ENCODE measurements at places on chromosomes 5 and 9. TPM values are rescaled to one million over a fixed set of nuclear protein-coding genes. Genes with fewer than 3 reads are reported as not detected.

- no peak for DNase-seq
- no peaks in the 10 kb centered on the region for H3K4me1 ChIP-seq
- no peaks in the 10 kb centered on the region for H3K36me3 ChIP-seq
- H3K4me3 ChIP-seq = no peak overlapping the region
Observed at GRCh38 chr9:136142414-136142796, 23.7 kb upstream of the TMEM250 start.

- H3K27ac ChIP-seq = no peak overlapping the region
- H3K4me3 ChIP-seq = no peak overlapping the region
- no peak for DNase-seq
- H3K27me3 ChIP-seq = peaks cover 50% of the 10 kb centered on the region
- H3K4me1 ChIP-seq = peaks cover 7% of the 10 kb centered on the region
- H3K36me3 ChIP-seq = no peaks in the 10 kb centered on the region
Observed at GRCh38 chr9:126638571-126639132, 24.9 kb downstream of the LMX1B start.

GRCh38 chr9:34459941-34460340 lies 1.3 kb downstream of the DNAI1 start:
- no peak overlapping the region for H3K4me3 ChIP-seq
- no peak for DNase-seq
- no peak overlapping the region for H3K27ac ChIP-seq

GRCh38 chr5:39650008-39650762 lies 225.4 kb upstream of the DAB2 start:
- no peak overlapping the region for H3K27ac ChIP-seq
- peaks cover 6% of the 10 kb centered on the region for H3K4me1 ChIP-seq
- no peaks in the 10 kb centered on the region for H3K36me3 ChIP-seq
- no peak overlapping the region for H3K4me3 ChIP-seq
- DNase-seq = no peak

GRCh38 chr9:126695186-126695585 lies 81.5 kb downstream of the LMX1B start:
- no peak overlapping the region for H3K27ac ChIP-seq
- no peak for DNase-seq
- H3K36me3 ChIP-seq = no peaks in the 10 kb centered on the region
- no peaks in the 10 kb centered on the region for H3K4me1 ChIP-seq
- H3K27me3 ChIP-seq = peaks cover 4% of the 10 kb centered on the region

DNA sequence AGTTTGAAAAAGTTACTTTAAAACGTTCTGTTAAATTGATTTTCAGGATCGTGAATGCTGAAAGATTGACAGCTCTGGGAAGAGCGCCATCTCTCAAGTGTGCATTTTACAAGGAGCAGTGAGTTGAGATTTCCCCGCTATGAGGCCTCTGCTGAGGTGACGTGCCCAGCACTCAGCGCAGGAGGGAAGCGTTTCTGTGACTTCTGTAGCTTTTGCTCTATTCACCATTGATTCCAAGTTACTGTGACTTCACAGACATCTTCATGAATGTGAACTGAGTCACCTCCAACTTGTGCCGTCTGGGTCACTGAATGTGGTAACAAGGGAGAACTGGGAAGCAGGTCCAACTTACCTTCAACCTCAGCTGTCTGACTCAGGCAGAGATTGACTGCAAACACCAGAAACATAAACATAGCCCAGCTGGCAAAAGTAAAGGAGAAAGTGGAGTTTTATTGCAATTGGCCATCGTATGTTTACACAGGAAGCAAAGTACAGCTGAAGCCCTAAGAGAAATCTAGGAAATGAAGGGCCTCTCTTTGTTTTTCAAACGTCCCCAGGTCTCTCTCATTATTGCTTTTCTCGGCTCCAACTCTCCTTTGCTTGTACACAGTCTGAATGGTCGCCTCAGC lies 428.8 kb upstream of the CLINT1 start:
- no peaks in the 10 kb centered on the region for H3K4me1 ChIP-seq
- no peaks in the 10 kb centered on the region for H3K36me3 ChIP-seq
- H3K27me3 ChIP-seq = no peaks in the 10 kb centered on the region
- no peak for DNase-seq

GRCh38 chr9:37149666-37150308 lies 29.4 kb downstream of the ZCCHC7 start:
- no peak overlapping the region for H3K4me3 ChIP-seq
- peaks cover 30% of the 10 kb centered on the region for H3K4me1 ChIP-seq
- H3K36me3 ChIP-seq = peaks cover 42% of the 10 kb centered on the region

DNA sequence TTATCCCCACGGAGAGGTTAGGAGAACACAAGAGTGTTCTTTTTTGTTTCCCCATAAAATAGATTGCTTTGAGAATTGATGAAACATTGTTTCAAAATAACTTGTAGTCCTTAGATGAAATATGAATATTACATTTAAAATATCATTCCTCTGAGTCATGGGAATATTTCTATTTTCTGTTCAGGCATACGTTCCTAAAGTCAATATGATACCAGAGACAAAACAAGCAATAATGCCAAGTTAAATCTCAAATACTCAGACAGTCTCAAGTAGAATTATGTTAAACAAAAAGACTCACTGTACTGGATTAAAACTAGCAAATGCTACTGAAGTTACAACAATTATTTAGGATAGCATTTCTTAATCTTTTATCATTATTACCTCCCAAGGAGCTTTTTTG lies 111.7 kb upstream of the C6 start:
- no peaks in the 10 kb centered on the region for H3K36me3 ChIP-seq
- no peaks in the 10 kb centered on the region for H3K4me1 ChIP-seq
- H3K27me3 ChIP-seq = no peaks in the 10 kb centered on the region
- DNase-seq = no peak
- no peak overlapping the region for H3K4me3 ChIP-seq

- no peaks in the 10 kb centered on the region for H3K27me3 ChIP-seq
- peaks cover 18% of the 10 kb centered on the region for H3K4me1 ChIP-seq
- H3K27ac ChIP-seq = peak overlapping the region; percentile 21
Observed at GRCh38 chr5:169706758-169707450, 69.8 kb downstream of the DOCK2 start.

DNA sequence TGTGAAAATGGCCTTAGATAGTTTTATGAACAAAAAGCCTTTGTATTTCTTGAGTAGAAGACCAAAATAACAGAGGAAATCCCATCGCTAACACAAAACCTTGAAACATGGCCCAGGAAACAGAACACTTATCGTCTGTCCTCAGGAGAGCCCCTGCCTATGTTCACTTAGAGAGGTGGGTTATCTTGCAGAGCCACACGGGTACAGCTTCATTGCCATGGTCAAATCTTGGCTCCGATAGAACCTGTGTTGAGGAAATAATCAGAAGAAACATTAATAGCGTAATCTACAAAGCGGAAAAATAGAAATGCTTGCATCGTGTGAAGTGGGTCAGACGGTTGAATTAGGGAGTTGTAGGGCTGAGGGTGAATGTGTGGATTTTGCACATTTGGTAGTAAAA lies 216.1 kb downstream of the MAST4 start:
- H3K4me1 ChIP-seq = peaks cover 5% of the 10 kb centered on the region
- no peaks in the 10 kb centered on the region for H3K36me3 ChIP-seq
- peaks cover 8% of the 10 kb centered on the region for H3K27me3 ChIP-seq
- H3K27ac ChIP-seq = no peak overlapping the region
- DNase-seq = no peak

DNA sequence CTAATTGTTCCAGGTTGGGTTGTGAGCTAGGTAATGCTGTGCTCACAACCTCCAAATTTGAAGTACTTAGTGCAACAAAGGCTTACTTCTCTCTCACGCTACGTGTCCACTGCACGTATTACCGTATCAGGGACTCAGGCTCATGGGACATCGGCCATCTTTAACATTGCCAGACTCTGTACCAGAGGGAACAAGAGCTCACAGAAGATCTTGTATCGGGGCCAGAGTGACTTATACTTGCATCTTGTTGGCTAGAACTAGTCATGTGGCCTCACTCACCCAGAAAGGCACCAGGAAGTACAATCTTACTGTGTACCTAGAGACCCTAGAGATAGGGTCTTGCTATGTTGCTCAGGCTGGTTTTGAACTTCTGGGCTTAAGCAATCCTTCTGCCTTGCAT lies 81.1 kb upstream of the KLF9 start:
- no peak overlapping the region for H3K27ac ChIP-seq
- DNase-seq = no peak
- peaks cover 14% of the 10 kb centered on the region for H3K4me1 ChIP-seq
- no peak overlapping the region for H3K4me3 ChIP-seq

GRCh38 chr9:131289301-131290035 lies at the start of gene PLPP7:
Gene PLPP7 (plus strand): TSS chr9:131289723. CDS start chr9:131289998, 275 bp downstream.
- no peaks in the 10 kb centered on the region for H3K4me1 ChIP-seq
- no peaks in the 10 kb centered on the region for H3K36me3 ChIP-seq
- DNase-seq = no peak
- no peaks in the 10 kb centered on the region for H3K27me3 ChIP-seq
- no peak within 1 kb of the TSS for H3K27ac ChIP-seq
- no peak within 1 kb of the TSS for H3K4me3 ChIP-seq

DNA sequence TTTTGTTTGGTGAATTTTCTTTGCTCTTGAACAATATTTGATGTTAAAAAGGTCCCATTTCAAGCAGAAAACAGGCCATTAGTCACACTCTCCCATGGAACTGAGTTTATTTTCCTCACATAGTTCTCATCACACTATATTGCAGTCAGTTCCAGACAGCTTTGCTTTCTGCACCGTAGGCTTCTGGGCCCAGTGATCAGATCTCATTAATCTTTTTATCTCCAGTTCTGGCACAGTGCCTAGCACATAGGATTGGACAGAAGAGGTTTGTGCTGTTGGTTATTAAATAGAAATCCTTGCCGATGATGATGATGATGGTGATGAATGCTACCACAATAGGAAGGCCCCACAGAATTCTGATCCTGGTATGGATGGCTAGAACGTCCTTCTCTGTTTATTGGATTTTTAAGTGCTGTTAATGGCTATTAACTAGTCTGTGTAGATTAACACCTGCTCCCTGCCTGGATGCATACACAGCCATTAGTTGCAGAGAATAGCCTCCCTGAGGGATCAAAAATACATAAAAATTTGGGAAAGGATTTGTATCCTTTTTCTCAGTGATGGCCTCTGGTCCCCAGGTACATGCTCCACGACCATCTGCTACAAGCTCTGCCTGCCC lies 52.0 kb upstream of the NTRK2 start:
- no peak for DNase-seq
- no peaks in the 10 kb centered on the region for H3K36me3 ChIP-seq
- H3K4me3 ChIP-seq = no peak overlapping the region

DNA sequence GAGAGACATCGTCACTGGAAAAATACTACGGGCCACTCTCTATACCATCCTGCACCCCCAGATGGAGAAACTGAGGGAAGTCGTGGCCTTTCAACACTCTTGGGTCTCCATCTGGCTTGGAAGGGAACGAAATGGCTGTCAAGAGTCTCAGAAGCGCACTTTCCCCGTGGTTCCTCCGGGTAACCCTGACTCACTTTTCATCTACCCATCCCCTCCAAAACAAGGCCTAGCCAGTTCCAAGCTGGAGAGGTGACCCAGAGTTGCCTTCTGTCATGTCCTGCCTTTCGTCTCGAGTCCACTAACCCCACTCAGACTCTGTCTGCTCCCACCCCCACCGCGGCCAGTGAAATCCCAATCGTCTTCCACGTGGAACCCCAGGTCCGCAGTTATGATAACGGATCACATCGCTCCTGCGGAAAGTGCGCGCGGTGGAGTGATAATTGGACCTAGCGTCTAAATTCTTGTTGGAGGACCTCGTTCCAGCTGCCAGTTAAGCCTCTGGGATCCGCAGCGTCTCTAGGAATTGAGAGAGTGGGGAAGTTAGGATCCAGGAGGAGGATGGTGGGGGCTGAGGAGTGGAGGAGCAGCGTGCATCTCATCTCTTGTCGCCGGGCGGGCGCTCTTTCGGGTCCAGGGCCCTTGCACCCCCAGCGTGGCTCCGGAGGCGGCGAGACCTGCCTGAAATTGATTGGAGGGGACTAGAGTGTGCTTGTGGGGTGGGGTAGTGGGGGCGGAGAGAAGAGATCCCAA lies 4.6 kb downstream of the CDKN2A start:
- H3K4me1 ChIP-seq = peaks cover 10% of the 10 kb centered on the region
- H3K27ac ChIP-seq = no peak overlapping the region
- no peak for DNase-seq
- H3K27me3 ChIP-seq = peaks cover 57% of the 10 kb centered on the region
- peaks cover 5% of the 10 kb centered on the region for H3K36me3 ChIP-seq

DNA sequence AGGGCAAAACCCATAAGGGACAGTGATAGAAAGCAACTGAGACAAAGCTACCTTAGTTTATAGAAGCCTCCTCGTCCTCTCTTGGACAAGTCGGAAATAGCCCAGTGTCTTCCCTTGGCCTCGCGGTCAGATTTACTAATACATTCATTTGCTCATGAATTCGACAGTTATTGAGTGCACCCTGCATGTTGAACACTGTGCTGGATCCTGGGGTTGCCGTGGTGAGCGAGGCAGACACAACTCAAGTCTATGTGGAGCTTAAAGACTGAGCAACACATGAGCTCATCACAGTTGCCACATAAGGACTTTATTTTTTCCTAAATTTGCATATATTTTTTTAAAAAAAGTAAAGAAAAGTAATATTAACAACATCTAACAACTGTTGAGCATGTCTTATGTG lies 411.1 kb upstream of the ITGA1 start:
- no peak overlapping the region for H3K4me3 ChIP-seq
- H3K27ac ChIP-seq = no peak overlapping the region
- no peaks in the 10 kb centered on the region for H3K36me3 ChIP-seq
- no peak for DNase-seq

DNA sequence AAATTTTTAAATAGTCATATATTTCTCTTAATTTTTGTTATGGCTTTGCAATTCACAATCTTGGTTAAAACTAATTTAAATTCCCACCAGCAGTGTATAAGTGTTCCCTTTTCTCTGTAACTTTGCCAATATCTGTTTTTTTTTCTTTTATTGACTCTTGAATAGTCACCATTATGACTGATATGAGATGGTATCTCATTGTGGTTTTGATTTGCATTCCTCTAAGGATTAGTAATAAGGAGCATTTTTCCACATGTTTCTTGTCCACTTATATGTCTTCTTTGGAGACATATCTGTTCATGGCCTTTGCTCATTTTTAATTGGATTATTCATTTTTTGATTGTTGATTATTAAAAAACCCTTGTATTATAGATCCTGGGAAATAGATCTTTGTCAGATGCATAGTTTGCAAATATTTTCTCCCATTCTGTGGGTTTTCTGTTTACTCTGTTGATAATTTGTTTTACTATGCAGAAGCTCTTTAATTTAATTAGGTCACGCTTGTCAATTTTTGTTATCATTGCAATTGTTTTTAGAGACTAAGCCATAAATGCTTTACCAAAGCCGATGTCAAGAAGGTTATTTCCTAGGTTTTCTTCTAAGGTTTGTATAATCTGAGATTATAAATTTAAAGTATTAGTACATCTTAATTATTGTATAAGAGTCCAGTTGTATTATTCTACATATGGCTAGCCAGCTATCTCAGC lies 610.9 kb downstream of the CHSY3 start:
- DNase-seq = no peak
- H3K4me1 ChIP-seq = no peaks in the 10 kb centered on the region
- H3K36me3 ChIP-seq = peaks cover 1% of the 10 kb centered on the region

SLC46A2 gene
- total RNA-seq = not detected

AK1 gene
- total RNA-seq = 14.8 TPM

ANXA6 gene
- 336 TPM for total RNA-seq

KIF12 gene
- total RNA-seq = not detected

THBS4 gene
- total RNA-seq = 2.5 TPM

PIP5K1B gene
- total RNA-seq = 0.43 TPM

CTSV gene
- total RNA-seq = 0.16 TPM

CHSY3 gene
- total RNA-seq = not detected
